ENCODE measurements at places on chromosomes 11 and 22.

DNA sequence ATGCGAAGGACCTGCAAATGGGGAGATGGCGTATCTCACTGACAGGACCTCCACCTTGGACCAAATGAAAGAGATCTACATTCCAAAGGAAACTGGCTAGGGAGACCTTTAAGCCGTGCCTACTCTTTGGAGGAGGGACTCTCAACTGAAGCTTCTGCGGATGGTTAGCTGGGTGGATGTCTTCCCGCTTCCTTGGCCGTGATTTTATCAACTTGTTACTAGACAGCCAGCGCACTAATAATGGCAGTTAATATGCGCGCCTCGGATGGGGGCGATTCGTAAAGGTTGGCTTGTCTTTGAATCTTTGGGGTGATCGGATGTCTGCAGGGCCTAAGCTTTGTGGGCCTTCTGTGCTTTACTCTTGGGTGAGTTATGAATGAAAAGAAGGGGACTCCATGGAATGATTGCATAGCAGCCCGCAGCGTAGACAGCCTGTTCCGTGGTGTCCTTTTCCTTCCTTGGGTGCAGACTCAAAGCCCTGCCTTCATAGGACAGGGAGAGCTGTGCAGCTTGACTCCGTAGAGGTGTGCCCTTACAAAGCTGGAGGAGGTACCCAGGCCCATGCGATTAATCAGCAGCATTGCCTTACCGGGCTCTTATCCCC is 1.5 kb downstream of the ZNRF3 start:
- no peak for DNase-seq

DNA sequence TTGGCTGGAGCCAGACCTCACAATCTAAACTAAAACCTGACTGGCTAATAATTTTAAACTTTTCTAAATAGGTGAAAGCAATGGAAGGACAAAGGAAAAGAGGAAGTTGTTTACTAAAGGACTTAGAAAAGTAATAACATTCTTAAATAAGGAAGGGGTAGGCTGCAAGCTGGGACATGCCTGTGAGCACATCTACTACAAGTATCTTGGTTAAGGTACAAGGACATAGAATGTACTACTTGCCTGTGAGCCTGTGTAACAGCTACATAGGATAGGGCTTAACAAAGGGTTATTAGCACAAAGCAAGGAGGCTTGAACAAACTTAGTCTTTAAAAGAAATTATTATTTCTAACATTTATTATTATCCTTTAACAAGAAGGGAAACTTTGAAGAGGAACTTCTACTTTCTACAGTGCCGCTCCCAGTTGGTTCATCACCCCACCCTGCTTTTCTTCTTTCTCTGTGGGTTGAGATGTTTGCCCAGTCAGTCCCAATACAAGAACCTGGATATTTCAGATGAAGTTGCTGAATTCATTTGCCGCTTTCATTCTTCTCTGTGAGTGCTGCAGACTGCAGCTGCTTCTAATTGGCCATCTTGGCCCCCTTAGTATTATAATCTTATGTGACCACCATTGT is 87.5 kb downstream of the PRMT3 start:
- DNase-seq: no peak

DNA sequence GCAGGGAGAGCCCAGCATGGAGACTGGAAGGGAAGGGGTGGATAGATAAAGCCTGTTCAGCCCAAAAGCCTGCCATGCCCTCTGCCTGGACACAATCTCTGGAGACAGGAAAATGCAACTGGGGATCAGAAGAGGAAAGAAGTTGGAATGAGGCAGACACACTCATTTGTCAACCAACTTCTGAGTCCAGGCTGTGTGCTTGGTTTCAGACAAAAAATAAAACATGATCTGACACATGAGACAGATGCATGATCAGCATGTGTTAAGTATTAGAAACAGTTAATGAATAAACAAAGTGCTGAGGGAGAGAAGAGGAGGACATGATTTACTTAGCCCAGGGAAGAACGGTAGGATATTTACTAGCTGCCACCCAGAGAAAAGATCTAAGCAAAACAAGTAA is 839 bp downstream of the LRRN4CL start:
- DNase-seq: no peak

DNA sequence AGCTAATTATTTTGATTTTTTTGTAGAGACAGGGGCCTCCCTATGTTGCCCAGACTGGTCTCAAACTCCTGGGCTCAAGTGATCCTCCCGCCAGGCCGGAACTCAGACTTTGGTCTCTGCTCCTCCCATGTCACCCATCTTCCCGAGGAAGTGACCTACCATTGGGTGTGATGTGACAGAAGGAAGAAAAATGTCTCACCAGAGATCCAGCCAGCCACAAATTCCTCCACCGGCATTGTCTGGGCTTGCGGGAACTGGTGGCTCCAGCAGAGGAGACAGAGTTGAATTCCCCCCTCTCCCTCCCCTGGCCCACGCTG is 772 bp downstream of the SLC25A45 start:
- DNase-seq: no peak

DNA sequence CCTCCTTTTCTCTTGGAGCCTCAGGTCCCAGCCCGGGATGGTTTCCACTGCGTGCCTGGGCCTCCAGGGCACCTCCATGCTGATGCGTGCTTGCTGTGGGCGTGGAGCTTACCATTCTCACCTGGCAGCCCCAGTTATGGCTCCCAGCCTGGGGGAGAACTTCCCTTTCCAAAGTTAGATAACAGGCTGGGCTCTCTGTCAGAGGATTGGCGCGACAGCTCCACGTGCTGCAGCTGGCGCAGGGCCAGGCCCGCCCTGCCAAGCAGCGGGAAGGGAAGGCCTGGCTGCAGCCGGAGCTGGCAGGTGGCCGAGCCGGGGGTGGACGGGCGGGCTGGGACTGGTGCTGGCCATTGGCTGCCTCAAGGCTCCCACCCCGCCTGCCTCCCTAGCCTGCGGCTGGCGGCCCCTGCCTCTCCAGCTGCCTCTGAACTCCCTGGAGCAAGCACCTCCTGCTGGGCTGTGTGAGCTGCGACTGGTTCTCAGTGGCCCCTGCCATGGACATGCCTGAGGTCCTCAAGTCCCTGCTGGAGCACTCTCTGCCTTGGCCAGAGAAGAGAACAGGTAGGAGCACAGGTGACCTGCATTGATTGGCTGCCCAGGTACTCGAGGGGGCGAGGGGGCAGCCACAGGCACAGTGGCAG is 14.6 kb upstream of the TEF start:
- DNase-seq: peak; percentile 89

- DNase-seq: no peak
Observed at GRCh38 chr11:64871492-64871891, 6.9 kb downstream of the EHD1 start.

GRCh38 chr11:96319898-96320656 is 22.9 kb downstream of the MAML2 start:
- DNase-seq: no peak

DNA sequence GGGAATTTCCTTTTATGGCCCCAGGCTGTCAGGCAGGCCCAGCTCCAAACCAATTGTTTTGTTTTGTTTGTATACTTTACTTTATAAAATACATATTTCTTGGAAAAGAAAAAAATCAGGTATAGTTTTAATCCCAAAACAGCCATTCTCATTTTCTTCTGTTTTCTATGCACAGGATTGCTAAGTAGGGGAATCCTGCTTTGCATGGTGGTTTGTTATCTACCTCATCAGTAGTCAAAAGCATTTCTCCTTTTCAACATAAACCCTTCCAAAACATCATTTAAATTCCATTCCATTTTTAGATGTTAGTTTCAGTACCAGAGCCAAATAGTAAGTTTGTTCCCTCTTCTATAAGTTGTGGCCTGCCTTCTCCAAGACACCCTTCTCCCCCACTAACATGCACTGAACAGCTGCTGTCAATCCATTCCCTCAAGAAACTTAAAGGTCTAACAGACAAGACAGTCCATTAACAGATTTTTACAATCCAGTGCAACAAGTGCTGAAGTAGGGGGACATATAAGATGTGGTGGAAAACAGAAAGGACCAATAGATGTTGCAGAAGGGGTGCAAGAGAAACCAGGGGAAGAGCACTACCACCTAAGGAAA is 3.7 kb downstream of the ILK start:
- DNase-seq: no peak

GRCh38 chr22:44057401-44057987 is 33.4 kb downstream of the PARVB start:
- DNase-seq: no peak

DNA sequence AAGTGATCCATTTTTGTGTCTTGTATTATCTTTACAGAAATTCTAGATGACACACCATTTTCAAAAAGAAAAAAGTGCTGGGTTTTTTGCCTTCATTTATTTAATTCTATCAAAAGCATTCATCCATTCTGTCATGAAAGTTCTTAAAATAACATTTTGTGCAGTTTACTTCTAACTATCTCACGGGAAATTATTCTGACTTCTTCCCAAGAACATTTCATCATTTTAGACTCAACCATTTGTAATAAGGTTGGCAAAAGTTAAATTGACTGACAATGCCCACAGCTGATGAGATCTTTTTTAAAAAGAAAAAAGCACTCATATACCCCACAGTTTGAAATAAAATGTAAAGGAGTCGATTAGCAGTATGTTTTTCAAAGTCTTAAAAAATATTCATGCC is 68.5 kb downstream of the SBF2 start:
- no peak for DNase-seq

- DNase-seq: no peak
Observed at GRCh38 chr11:20193307-20193706, 33.0 kb upstream of the DBX1 start.

DNA sequence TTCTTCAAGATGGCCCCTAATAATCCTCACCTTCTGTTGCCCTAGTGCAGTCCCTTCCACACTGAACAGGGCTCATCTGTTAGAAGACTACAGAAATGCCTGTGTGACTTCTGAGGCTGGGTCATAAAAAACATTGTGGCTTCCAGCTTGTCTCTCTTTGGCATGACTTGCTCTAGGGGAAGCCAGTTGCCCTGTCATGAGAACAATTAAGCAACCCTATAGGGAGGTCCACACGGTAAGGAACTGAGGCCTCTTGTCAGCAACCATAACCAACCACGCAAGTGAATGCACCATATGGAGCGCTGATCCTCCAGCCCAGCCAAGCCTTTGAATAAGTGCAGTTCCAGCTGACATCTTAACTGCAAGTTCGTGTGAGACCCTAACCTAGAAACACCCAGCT is 2.6 kb downstream of the LIPT2 start:
- DNase-seq: no peak

DNA sequence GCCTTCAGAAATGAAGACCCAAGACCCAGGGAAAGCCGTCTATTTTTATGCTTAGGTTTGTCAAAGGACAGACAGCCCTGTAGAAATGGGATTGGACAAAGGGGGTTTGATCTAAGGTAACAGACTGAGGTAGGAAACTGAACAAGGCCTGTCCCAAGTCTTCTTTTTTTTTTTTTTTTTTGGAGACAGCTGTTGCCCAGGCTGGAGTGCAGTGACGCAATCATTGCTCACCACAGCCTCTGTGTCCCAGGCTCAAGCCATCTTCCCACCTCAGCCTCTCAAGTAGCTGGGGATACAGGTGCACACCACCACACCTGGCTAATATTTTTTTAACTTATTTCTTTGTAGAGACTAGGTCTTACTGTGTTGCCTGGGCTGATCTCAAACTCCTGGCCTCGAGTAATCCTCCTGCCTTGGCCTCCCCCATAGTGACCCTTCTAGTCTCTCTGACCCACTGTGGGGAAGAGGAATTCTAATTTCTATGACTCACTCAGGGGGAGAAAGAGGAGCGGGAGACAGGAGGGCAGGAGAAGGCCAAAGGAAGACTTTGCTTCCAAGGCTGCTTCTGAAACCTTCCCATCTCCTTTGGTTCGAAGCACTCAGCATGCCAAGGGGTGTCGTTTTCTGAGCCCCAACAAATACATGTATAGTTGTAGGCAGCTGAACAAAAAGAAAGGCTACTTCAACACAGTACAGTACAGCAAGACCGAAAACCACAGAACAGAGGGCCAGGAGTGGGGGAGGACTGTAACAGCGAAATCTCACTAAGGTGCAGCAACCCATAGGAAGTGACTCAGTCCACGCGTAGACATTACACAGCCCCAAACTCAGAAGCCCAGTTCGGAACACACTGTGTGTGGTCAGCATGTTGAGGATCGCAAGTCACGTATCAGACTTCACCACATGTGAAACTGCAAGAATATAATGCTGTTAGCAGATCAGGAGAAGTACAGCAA is 872 bp downstream of the TMA7B start:
- no peak for DNase-seq

DNA sequence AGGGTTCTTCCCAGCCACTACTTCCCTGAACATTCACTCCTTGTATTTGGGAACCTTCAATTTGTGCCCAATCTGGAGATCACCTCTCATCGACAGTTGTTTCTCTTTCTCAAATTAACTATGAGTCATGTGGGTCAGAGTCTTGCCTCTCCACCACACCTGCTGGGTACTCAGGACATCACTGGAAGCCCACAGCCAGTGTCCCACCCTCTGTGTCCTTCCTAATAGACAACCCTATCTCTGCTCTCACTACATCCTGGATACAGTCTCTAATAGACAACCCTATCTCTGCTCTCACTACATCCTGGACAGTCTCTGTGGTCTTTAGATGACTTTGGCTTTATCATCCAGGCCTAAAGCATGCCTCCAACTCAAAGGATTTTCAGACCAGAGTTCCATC is 70.1 kb downstream of the ARL14EP start:
- no peak for DNase-seq

GRCh38 chr11:5257296-5257695 is 2.7 kb upstream of the HBG2 start:
- no peak for DNase-seq

- no peak for DNase-seq
Observed at GRCh38 chr11:22786475-22786874, 43.1 kb downstream of the SVIP start.

GRCh38 chr11:13944016-13944415 is 18.5 kb upstream of the SPON1 start:
- no peak for DNase-seq

DNA sequence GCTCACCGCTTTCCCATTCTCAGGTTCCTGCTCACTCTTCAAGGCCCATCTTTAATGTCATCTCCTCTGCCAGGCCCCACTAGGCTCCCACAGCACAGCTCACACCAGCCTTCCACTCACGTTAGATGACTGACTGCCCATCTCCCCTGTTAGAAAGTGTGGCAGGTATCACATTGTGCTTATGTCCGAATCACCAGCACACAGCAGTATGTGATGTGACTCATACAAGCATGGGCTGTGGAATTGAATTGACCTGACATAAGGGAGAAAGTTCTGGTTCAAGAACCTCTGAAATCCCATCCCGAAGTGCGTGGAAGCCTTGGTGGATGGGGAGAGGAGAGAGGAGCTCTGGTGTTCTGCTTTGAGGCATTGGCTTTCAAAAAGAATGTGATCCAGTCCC is 6.5 kb downstream of the VSTM5 start:
- DNase-seq: no peak
